Dorsolateral prefrontal cortex (tissue), 122 donors: ENCODE measurements at places on chromosomes 16 and 17.
A peak's percentile ranks its signal among the peaks of the same experiment; 100 is the strongest.

DNA sequence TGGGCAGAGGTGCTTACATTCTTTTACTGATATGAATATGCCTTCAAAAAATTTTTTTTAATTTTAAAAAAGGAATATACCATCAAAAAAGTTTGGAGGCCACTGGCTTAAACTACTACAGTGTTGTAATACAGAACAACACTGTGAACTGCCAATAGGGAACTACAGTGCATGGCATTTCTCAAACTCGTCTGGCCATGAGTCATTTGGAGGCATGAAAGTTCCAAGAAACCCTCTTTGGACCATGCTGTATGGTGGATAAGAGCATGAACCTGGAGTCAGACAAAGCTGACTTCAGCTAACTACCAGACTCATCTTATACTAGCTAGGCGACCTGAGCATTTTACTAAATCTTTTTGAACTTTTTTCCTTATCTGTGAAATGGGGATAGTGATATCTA lies 9.2 kb upstream of the NF1 start:
- no peak for DNase-seq

- no peak for DNase-seq
Measured at GRCh38 chr17:57362797-57363556, 106.7 kb downstream of the MSI2 start.

DNA sequence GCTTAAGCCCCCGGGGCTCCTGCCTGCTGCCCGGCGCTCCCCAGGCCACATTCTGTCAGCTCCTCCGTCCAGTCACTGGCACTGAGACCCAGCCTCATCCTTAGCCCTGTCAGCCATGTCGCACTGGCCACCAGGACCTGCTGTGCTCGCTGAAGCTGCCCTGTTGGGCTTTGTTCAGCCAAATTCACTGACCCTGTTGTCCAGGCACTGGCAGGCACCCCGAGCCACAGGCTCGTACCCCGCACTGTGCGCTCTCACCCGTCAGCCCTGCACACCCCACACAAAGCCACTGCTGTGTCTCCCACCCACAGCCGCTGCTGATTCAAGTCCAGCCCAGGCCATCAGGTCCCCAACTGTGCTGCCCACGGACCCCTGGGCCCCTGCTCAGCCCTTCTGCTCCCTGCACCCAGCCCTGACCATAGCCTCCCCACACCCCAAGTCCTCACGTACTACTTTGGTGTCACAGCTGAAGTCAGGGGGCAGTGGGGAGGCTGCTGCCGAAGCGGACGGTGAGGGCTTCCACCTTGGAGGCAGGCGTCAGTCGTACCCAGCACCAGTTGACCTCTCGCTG lies 131.5 kb upstream of the CHMP6 start:
- no peak for DNase-seq

DNA sequence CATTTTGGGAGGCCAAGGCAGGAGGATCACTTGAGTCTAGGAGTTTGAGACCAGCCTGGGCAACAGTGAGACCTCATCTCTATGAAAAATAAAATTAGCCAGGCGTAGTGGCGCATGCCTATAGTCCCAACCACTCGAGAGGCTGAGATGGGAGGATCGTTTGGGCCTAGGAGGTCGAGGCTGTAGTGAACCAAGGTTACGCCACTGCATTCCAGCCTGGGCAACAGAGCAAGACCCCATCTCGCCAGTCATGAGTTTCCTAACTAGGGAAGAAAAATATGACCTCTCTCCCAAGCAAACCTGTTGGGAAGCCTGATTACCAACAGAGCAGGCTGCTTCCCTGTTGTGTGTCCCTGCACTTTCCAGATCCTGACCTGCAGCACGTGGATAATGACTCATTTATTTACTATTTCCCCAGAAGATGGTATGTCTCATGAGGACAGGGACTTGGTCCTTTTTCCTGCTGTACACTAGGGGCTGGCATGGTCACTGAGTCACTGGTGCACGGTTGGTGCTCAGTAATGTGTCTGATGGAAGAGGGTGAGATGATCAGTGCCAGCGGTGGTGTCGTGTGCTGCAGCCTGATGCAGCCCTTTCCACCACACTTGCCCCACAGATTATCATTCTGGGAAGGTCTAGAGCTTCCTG lies 30.8 kb downstream of the NMT1 start:
- DNase-seq, result no peak

GRCh38 chr17:82418001-82418986 lies at the start of the genes HEXD and OGFOD3:
TSS of gene HEXD (plus strand) at chr17:82418347. CDS start at chr17:82419800, 1,453 bp downstream.
TSS of gene OGFOD3 (minus strand) at chr17:82418586. CDS start at chr17:82418485, 101 bp downstream.
- DNase-seq, result peak; percentile 68

GRCh38 chr16:58732545-58733247 lies 1.4 kb downstream of the GOT2 start:
- no peak for DNase-seq

GRCh38 chr17:81035521-81036196 lies 708 bp downstream of the BAIAP2 start:
- no peak for DNase-seq

GRCh38 chr17:15321556-15322251 lies 19.7 kb downstream of the TEKT3 start:
- no peak for DNase-seq

GRCh38 chr17:57898487-57899311 lies 48.9 kb upstream of the MRPS23 start:
- peak; percentile 81 for DNase-seq

GRCh38 chr17:80730739-80731138 lies 186.1 kb downstream of the RPTOR start:
- DNase-seq, result no peak

GRCh38 chr17:1793447-1793806 lies 31.6 kb downstream of the SERPINF1 start:
- DNase-seq, result no peak

DNA sequence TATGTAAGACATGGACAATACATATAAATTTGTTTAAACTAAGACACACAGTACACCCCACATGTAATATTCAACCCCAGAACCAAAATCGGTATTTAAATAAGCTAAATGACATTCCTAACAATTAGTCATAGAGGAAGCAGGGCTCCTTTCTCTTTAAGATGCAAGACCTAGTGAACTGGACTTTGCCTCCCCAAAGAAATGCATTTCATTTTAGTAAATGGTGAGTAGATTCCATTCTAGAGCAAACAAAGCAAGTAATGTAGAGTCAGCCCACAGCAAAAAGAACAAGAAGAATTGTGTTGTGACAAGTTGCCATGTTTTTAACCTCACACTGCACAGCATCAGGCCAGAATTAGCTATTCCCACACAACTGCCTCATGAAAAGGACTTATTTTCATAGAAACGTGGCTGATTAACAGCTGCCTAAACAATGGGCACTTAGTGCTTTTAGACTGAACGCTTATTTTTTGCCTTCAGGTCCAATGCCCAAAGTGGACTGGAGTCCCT lies 14.4 kb downstream of the DNAJC7 start:
- no peak for DNase-seq

GRCh38 chr16:12318661-12319427 lies 342.3 kb downstream of the SNX29 start:
- no peak for DNase-seq

DNA sequence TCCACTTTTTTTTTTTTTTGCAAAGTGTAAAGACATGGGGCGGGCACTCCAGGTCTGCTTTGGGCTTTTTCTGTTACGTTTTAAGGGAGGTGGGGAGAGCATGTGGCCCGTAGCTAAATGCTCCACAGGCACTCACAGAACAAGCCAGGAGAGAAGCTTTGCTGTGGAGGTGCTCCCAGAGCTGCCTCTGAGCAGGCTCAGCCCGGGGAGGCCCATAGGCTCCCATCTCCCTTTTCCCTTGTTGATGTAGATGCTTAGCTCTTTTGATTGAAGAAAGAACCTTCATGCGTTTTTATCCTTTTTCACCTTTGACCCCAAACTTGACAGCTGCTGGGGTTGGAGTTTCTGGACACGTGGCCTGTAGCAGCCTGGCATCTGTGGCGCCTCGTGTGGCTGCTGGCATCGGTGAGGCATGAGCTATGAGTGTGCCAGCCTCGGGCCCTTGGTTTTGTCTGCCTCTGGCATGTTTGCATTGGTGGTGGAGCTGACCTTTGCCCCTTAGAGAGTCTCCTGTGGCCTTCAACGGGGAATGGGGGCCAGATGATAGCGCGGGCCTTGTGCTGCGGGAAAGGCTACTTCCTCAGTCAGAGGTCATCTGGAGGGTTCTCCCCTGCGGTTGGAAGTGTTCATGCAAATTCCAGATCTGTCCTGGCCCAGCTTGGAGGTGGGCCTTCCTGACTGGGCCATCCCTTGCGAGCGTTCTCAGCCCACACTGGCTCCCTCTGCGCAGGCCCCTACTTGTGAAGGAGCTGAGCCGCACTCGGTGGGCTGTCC lies 20.0 kb upstream of the IL17C start:
- no peak for DNase-seq

- no peak for DNase-seq
Measured at GRCh38 chr17:72280881-72281280, 160.1 kb downstream of the SOX9 start.

DNA sequence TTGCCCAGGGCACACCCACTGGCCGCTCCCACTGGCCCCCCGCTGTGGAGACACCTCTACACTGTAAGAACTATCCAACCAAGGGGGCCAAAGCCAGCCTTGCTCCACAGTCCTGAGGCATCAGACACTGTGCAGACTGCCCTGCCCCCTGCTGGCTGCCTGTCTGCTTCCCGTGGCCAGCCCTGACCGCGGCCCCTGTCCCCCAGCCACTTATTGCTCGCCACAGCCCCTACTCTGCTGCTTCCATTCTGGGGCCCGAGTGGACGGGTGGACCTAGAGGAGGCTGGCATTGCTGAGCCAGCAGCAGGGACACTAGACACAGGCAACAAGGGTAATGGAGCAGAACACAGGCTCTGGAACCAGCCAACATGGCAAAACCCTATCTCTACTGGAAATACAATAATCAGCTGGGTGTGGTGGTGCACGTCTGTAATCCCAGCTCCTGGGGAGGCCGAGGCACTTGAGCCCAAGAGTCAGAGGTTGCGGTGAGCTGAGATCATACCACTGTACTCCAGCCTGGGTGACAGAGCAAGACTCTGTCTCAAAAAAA lies 19.7 kb upstream of the LRRC37A3 start:
- DNase-seq, result no peak

DNA sequence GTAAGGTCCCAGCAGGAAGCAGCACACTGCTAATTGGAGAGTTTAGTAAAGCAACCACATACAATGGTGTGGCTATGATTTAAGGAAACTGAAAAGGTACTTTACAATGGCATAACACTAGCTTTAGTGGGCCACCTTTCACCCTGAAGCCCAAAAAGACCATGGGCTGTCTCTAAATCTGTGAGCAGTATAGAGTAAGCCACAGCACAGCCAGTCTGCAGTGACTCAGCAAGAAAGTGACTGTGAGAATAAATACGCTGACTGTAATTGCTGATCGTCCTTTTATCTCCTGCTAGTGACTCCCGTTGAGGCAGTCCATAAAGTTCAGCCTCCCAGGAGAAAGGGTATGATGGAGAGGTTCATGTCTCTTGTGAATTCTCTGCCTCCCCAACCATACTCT lies 679.8 kb upstream of the KIF2B start:
- no peak for DNase-seq

GRCh38 chr16:69940676-69941075 lies 10.5 kb upstream of the CLEC18A start:
- no peak for DNase-seq

DNA sequence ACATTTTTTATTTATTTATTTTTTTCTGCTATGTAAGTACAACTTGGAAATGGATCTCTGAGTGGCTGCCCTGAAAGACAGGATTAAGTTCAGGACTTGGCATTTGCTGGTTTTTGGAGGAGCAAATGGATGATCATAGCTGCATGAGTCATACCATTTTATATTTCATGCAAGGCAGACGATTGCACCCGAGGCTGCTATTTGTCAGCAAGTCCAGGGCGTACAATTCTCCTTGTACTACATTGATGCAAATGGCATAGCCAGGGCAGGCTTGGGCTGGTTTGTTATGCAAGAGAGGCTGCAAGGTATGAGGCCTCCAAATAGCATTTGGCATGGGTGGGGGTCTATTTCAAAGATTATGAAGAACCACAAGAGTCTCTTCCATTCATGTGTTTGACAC lies 81.2 kb upstream of the CACNG3 start:
- DNase-seq, result peak; percentile 9

DNA sequence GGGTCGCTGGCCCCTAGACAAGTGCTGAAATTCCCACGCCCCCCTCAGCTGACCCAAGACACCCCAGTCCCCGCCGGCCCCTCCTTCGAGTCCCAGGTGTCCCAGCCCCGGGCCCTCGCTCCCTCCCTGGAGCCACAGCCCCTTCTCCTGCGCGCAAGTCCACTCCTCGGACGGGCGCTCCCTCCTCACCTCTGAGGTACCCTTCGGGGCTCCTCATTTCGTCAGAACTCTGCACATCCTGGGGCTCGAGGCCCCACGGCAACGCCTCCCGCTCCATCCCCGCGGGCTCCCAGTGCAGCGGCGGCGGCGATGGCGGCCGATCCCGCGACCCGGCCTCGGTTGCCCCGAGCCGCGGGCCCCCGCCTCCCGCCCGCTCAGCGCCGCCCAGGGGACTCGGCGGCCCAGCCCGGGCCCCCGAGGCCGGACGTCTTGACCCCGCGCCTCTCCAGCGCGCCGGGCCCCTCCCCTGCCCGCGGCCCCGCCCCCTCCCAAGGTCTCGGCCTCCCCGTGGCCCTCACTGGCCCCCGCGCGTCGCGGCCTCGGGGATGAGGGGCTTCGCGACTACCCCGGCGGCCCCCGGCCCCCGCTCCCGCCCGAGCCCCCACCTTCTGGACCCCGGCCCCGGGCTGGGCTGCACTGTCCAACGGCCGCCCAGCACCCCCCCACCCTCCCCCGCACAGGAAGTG lies at the start of gene ZNF768:
TSS of gene ZNF768 (minus strand) at position 430 of the 686 bp plus-strand sequence. CDS start at position 277, 153 bp downstream.
- no peak for DNase-seq

- no peak for DNase-seq
Measured at GRCh38 chr17:67052720-67053437, 8.5 kb downstream of the CACNG1 start.

GRCh38 chr17:10071141-10071540 lies 127.3 kb downstream of the GAS7 start:
- no peak for DNase-seq

DNA sequence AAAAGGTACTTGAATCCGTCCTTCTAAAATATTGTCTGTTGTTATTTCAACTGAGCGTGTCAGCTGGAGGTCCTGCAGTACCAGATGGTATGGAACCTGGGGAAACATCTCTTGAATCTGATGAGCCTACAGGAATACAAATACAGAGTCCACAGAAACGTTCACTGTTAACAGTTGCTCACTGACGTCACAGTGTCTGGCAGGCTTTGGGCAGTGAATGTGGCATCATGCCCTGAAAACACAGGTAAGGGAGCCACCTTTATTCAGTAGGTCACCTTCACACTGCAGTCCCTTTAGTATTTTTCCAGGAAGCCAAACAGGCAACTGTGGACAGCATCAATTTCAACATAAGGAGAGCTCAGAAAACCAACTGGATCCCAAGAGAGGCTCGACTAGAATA lies 56.1 kb downstream of the AMFR start:
- DNase-seq, result no peak
